ENCODE measurements at places on chromosomes 1 and 21.

- no peak for DNase-seq
Observed at GRCh38 chr1:109782927-109783326, 19.2 kb upstream of the EPS8L3 start.

DNA sequence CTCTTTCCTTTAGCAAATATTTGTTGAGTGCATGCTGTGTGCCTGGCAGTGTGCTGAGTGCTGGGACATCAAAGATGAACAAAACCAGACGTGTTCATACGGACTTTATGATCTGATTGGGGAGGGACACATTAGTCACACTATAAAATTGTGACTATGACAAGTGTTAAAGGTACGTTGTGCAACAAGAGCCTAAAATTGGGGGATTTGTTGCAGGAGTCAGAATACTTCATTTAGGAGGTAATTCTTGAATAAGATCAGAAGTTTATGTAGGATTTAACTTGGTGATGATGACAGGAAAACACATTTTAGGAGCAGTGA, 29.6 kb downstream of the B3GALT2 start:
- DNase-seq: no peak

DNA sequence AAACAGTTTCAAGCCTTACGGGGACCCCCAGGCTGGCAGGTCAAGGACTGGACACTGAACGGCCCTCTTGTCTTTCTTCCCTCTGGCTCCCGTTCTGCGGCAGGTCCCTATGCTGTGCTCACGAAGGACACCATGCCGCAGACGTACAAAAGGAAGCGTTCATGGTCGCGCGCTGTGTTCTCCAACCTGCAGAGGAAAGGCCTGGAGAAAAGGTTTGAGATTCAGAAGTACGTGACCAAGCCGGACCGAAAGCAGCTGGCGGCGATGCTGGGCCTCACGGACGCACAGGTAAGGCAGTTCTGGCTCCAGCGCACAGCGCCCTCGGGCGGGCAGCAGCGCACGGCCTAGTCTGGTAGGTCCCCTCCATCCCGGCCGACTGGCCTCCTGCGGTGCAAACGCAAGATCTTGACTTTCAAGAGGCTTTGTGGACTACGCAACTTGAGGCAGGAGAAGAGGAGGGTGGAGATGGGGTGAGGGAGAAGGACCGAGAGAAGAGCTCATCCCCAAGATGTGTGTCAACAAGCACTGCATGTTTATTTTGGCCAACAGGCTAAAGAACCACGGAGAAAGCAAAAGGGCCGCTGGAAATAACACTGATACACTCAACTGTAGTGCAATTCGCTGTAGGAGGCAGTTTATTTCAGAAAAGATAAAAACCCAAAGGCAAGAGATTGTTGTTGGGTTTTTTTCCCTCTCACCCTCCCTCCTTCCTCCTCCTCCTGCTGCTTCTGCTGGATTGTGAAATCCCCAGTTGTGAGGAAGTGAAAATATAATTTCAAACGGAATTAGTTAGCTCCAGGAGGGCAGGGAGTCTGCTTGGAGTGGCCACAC, 3.0 kb downstream of the HLX start:
- DNase-seq: no peak

DNA sequence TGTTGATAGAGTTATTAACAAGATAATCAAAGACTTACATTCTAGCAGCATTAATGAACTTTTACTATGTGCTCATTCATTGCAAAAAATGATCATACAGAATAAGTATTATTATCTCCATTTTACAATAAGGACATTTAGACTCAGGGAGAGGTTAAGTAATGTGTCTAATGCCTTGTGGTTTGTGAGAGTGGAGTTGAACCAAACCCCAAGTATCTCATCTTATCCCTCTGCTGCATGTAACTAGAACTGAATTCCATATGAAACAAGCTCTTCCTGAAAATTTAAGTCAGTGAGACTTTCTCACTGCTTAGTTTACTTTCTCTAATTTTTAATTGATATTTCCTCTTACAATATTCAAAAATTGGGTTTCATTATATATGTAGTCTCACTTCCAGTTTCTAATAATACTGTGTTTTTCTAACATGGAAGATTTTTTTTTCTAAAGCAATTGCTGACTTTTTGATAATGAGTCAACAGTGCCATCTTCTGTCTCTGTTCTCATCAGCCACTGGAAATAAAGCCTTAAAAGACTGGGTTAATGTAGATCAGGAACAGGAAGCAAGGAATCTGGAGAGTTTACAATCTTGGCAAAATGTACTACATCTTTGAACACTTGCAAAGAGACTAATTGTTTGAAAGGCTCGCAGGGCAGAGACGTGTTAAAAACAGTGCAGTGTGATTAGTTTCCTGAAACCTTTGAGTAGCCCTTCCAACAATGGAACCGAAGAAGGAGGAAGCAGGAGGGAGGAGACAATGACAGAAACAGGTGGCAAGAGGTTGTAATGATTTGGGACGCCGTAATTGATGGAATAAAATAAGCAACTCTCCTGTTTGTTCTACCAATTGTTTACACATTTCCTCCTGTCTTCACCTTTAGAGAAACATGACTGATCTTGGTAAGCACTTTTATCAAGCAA, 567.6 kb downstream of the MRPL39 start:
- DNase-seq: peak; percentile 27

- no peak for DNase-seq
Observed at GRCh38 chr1:53190210-53190611, 6.4 kb upstream of the CPT2 start.

GRCh38 chr1:66443793-66444192, 90.2 kb upstream of the SGIP1 start:
- DNase-seq: no peak

- peak; percentile 27 for DNase-seq
Observed at GRCh38 chr1:89912073-89912472, 82.8 kb upstream of the ZNF326 start.

DNA sequence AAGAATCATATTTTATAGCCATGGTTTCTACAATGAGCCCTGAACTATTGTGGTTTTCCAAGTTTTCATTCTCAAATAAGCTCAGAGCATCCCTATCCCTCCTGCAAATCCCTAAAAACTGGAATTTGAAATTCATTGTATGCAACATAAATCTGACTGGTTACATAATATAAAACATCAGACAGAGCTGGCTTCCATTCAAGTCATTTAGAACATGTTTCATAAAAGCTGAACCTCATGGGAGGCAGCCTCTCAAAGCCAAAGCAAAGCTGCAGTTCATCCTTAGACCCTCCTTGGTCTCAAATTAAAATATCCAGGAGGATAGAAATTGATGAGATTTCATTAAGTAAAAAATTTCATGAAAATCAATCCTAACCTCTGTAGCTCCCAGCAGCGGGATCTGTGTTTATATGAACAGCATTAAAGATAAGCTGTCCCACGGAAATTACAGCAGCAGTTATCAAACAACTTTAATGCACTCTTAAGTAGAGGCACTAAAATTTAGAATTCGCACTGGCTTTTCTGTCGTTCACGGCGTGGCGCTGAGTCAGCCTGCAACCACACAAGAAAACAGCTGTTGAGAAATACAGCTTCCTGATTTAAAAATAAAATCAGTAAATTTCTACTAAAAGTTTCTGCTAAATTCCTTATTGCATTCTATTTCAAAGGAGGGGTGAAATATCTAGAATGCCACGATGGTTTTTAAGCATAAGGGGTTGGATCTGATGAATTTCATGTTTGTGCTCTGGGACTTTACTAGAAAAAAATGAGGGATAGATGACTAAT, 99.9 kb upstream of the TIAM1 start:
- peak; percentile 34 for DNase-seq

DNA sequence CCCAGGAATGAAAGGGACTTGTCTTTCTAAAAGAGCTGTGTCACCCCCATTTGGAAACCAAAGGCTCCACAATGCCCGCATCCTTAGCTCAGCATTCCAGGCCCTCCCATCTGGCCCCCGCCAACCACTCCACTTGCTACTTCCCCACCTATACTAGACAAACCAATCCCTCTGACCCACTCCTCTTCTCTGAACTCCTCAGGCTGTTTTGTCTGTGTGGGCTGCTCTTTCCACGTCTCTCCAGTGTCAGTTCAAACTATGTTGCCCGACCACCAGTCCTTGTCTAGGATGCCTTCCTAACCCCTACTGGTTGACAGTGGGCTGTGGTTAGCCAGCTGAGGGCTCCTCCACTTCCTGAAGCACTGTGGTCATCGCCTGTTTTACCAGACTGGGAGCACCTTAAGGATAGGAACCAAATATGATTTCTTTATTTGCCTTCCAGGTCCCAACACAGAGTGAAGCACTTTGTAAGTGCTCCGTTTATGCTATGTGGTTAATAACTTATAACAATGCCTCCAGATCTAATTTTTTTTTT, 8.1 kb upstream of the COA7 start:
- no peak for DNase-seq

- peak; percentile 39 for DNase-seq
Observed at GRCh38 chr1:105793536-105794146, 1262.8 kb upstream of the PRMT6 start.

Measured in fibroblast of skin of back (primary cell).